ENCODE measurements at places on chromosomes 3 and 15.

GRCh38 chr3:197456261-197457091, 99.3 kb downstream of the BDH1 start:
- DNase-seq, result no peak

- DNase-seq, result no peak
Measured at GRCh38 chr15:41556677-41557076, 2.3 kb upstream of the TYRO3 start.

DNA sequence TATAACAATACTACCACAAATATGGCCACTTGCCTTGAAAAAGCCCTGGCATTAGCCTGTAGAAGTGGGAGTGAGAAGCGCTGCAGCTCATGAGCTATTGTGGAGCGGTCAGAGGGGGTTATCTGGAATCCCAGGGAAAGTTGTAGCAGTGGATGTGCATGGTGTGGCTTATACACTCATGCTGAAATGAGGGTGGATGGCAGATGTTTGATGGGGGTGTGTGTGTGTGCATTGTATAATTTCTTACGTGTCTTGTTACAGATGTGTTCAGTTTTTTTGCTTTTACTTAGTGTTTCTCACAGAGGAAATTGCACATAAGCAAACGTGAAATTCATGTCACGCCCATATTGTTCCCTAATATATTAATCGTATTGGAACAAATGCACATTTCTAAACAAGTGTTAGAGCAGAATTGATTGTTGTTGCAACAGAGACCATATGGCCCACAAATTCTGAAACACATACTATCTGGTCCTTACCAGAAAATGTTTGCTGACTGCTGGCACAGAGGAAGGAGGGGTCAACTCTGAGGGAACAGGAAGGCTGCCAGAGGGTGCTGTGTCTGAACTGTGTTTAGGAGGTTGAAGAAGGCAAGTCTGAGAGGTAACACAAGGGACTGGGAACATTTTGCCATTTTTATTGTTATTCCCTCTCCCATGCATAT, 200.0 kb upstream of the CFAP20DC start:
- DNase-seq, result no peak

DNA sequence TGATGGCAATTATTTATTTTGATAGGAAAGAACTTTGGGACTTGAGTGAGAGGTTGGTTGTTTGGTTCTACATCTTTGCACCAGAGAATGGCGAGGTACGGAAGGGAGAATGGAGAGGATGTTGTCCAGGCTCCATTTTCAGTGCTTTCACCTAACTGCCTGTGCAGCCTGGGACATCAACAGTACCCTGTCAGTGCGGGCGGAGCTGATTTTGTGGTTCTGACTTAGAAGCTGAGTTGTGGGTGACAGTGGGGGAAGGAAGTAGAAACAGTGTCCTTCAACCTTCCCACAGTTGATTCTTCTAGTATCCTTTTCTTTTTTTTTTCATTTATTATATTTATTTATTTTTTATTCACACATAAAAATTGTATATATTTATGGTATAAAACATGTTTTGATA, 95.3 kb downstream of the TIGIT start:
- no peak for DNase-seq

- DNase-seq, result no peak
Measured at GRCh38 chr15:68484696-68485400, 52.9 kb upstream of the ITGA11 start.

- DNase-seq, result no peak
Measured at GRCh38 chr3:100209948-100210771, 50.6 kb upstream of the TBC1D23 start.

DNA sequence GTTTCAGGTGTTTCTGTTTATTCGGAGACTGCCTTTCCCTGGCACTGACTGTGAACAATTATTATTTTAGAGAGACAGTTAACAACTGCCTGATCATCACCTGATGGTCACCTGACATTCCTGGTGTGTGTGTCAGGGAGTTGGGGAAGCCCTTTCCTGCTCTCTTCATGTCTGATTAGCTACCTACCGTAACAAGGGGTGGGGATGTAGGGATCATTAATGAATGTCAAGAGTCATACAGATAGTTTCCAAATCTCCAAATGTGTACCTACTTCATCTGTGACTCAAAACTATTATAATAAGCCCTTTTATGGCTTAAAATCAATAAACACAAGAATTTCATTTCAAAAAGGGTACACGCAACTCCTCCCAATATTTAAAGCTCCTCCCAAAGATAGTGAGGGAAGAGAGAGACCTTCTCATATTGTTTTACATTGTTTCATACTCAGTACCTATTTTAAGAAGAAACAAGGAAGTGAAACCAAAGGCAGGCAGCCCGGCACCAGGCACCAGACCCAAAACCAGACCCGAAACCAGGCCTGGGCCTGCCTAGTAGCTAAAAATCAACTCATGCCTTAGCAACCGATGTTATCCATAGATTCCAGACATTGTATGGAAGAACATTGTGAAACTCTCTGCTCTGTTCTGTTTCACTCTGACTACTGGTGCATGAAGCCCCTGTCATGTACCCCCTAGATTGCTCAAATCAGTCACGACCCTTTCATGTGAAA, 844.9 kb upstream of the ALCAM start:
- no peak for DNase-seq

GRCh38 chr15:26182441-26182840, 319.3 kb upstream of the ATP10A start:
- no peak for DNase-seq

DNA sequence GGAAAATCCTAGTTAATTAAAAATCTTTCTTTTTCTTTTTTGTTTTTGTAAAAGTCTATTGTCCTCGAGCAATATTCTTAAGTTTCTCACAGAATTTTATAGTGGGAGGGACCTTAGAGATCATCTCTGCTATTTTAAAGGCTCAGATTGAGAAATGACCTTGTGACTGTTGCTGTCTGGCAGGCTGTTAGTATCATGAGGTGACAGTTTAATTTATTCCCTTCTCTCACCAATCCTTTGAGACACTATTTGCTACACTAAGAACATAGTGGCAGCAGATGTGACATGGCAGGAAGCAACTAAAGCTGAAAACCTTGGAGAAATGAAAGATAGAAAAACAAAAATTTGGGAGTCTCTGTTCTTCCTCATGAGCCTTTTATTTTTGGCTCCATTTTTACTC, 24.9 kb downstream of the APPL1 start:
- no peak for DNase-seq

DNA sequence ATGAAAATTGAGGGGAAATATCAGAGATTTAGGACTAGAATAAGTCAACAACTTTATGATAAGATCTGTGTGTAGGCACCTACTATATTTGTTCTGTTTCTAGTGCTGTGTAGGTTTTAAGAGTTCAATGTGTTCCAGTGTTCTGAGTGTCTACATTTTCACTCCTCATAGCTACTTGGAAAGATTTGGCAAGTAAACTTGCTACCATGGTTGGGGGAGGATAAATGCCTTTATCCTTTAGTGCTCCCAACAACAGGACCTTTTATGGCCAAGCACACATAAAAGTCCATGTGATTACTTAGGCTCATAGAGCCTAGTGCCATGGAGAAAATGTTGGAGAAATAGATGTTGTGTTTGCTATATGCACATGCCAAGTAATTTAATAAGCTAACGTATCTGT, 64.0 kb downstream of the LYSMD4 start:
- no peak for DNase-seq

DNA sequence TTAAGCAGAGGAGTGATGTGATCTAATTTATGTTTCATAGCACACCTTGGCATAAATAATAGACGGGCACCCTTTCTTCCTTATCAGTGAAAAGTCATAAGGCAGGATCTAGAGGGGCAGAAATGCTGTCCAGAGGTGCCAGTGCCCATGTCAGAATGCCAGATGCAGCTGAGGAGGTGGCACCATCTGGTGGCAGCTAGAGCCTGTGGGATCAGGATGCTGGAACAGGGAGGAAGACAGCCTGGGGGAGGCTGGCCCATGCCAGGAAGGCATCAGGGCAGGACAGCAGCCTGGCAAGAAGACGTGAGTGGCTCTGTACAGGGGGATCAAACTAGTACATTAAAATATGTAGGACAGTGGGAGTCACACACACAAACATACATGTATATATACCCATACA, 16.5 kb downstream of the MYH15 start:
- DNase-seq, result no peak

GRCh38 chr3:123352134-123352554, 96.7 kb downstream of the ADCY5 start:
- DNase-seq, result no peak

DNA sequence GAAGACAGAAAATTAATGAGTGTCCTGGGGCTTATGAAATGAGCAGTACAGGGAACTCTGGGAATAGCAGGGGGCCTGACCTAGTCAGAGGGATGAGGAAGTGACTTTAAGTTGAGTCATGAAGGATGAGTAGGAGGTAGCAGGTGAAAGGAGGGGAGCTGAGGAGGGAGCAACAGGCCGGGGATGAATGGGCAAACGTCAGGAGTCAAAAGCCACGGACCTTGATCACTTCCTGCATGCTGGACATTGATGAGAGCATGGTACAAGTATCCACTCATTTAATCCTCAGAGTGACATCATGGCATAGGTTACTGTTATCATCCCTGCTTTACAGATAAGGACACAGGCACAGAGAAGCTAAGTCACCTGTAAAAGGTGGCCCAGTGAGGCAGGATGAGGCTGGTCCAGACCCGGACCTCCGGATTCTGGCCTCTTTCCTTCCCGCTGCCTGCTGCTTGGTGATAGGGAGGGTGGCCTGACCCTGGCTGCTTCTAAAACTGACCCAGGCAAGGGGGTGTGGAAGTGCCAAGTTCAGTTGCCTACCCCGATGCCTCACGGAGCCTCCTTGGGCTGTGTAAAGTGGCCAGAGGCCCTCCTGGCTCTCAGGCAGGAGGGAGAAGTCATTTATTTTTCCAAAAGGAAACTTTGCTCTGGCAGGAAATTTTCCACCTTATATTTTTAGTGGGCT, 7.6 kb downstream of the CORO2B start:
- no peak for DNase-seq

GRCh38 chr3:9669720-9670432, 20.6 kb downstream of the MTMR14 start:
- no peak for DNase-seq

- no peak for DNase-seq
Measured at GRCh38 chr3:165653130-165653778, 184.0 kb downstream of the BCHE start.

GRCh38 chr15:89670971-89671560, 8.1 kb downstream of the PLIN1 start:
- no peak for DNase-seq

- DNase-seq, result no peak
Measured at GRCh38 chr3:127217596-127218453, 24.9 kb downstream of the PRR23E start.

DNA sequence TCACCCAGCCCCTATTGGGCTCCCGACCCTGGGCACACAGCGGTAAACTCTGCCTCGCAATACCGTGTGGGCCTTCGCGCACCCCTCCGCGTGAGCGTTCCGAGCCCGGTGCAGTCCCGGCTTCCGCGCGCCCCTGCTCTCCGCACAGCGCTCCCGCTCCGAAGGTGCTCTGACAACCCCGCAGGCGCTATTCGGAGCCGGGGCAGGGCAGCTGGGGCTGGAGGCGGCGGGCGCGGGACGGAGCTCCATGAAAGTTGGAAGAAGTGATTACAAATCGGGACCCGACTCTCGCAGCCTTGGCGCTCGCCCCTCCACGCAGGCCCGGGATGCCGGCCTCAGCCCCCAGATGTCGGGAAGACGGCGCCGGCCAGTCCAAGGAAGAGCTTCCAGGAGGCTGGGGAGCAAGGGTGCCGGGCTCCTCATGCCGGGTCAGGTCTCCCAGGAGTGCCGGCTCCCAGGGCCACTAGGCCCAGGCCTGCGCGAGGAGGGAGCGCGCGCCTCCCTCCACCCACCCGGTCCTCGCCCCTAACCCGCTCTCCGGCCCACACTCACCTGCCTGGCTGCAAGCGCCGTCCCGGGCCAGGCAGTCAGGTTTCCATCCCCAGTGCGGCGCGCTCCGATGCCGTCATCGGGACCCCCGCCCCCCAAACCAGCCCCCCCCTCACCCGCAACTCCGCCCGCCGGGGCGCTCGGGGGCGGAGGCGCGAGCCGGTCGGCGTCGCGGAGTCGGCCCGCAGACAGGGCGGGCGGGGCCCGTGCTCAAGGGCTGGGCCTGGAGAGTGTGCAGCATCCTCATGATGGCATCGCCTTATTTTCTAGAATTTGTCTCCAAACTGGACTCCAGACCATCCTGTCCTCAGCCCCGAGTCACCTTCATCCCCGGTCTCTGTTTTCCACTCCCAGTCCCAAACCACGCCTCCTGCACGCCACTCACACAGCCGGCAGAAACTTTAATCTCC, at the start of gene KIF7:
TSS of gene KIF7 (minus strand) at position 621 of the 959 bp plus-strand sequence. CDS start 2,537 bp downstream, outside the sequence.
- no peak for DNase-seq

DNA sequence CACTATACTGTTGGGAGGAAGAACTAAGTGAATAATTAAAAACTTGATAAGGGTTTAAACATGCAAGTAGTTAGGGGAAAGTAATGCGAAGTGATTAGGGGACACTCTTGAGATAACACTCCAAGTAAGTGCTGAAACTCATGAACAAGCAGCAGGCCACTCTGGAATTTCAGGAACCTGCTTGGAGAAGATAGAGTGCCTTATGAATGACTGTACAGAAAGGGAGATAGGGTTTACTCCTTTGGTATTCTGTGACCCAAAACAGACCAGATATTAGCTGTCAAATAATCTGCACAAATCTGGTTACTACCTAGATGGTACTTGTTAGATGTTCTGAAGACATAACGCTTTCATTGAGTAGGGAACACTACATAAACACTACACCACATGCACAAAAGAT, 85.6 kb downstream of the FRMD4B start:
- no peak for DNase-seq

GRCh38 chr3:176987901-176988650, 209.2 kb downstream of the TBL1XR1 start:
- no peak for DNase-seq

GRCh38 chr3:147195887-147196286, 210.5 kb downstream of the ZIC4 start:
- no peak for DNase-seq

GRCh38 chr15:64530472-64530871, 70.1 kb downstream of the ZNF609 start:
- DNase-seq, result no peak

DNA sequence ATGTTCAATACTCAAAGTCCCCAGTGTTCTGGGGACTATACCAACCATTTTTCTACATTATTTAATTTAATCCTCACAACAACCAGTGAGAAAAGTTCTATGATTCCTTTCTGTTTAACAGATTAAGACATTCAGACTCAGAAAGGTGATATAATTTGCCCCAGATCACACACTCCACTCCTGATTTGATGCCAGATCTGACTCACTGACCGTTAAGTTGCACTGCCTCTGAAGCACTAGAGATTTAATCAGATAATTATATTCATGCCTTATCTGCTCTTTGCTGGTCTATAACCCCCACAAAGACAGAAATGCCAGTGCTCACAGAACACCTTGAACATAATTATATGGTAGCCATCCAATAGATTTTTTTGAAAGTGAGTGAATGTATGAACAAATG, 501.0 kb downstream of the IGSF11 start:
- DNase-seq, result no peak

GRCh38 chr15:87576486-87577176, 679.9 kb downstream of the NTRK3 start:
- no peak for DNase-seq

DNA sequence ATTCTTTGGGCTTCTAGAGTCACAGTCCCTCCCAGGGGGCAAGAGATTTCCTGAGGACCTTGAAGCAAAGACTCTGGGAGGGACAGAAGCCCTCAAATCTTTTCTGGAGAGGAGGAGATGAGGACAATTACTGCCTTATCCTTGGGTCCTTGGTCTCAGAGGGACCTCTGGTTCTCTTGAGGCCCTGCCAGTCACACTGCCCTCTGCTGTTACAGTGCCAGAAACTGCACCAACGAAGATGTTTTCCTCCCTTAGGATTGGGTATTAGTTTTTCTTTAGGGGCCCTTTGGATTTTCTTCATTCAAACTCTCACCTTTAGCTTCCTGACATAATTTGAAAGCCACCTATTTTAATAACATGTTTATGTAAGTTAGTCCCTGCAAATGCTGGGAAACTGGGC, 58.2 kb upstream of the SCN5A start:
- DNase-seq, result no peak

All from NCI-H187 (cell line).